ENCODE measurements at places on chromosomes 7 and 10.

DNA sequence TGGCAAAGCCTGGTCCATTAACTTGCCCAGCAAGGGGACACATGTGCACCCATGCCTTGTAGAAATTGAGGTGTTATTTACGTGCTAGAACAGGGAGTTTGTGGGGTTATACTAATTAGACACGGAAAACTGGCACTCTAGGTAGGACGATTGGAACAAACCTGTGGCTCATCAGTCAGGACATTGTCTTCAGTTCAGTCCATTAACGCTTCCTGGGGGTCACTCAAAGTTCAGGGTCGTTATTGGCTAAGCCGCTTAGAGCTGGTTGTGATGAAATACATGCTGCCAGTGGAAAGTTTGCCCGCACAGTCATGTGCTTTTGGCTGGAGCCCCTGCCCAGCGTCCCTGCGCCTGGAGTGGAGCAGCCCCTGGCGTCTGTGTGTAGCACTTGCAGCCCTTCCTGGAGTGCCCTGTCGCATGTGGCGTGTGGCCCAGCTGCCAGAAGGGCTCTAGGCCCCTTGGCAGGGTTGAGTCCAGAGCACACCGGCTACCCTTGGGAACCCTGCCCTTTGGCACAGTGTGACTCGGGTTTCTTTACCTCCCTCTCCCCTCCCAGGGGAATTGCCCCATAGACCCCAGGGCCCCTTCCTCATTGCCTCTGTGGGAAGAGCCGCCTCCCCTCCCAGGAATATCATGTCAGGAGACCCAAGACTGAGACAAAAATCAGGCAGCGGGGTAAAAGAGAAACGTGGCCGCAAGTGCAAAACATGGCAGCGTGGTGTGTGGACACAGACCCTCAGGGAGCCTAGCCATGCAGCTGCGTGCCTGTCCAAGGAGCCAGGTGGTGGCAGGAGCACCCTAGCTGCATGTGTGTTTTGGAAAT, 9.8 kb downstream of the ZNF775 start:
- peak; percentile 52 for DNase-seq

DNA sequence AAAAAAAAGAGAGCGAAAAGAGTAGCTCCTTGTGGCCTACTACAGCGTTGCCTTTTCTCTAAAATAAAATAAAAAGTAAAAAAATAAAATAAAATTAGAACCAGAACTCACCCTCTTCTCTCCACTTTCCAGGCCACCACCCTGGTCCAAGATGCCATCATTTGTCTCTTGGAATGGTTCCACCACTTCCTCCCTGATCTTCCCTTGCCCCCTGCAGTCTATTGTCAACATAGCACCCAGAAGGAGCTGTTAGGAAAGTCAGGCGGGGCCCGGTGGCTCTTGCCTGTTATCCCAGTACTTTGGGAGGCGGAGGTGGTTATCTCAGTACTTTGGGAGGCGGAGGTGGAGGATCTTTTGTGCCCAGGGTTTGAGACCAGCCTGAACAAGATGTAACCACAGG, 7.6 kb upstream of the GRID2IP start:
- no peak for DNase-seq

DNA sequence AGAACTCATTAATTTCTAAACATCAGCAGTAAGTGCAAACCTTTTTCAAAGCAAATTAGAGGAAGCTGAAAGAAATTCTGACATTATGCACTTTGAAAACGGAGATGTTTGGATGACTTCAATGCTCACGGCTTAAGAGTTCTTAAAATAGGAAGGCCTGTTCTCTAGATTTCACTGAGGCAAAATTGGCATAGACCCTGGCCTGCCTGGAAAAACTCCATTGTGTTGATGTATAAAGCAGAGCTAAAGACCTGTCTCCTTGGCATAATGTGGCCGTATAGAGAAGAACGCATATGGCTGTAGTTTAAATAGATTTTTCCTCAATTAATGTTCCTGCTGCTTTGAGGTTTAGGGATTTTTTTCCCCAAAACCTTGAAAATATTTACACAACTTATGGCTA, 24.5 kb upstream of the AGMO start:
- peak; percentile 69 for DNase-seq

DNA sequence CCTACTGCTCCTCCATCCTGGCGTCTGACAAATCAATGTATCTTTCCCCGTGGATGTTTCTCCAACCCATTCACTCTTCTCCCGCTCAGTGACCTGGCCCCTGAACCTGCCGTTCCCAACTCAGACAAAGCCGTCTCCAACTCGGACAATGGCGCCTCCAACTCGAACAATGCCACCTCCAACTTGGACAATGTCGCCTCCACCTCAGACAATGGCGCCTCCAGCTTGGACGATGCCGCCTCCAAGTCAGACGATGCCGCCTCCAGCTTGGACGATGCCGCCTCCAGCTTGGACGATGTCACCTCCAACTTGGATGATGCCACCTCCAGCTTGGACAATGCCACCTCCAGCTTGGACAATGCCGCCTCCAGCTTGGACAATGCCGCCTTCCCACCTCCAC, 608.6 kb downstream of the DNAJB6 start:
- DNase-seq, result no peak

- peak; percentile 76 for DNase-seq
Observed at GRCh38 chr7:30757342-30757692, 5.4 kb downstream of the INMT start.

GRCh38 chr7:135911099-135911498, 66.1 kb downstream of the MTPN start:
- peak; percentile 92 for DNase-seq

DNA sequence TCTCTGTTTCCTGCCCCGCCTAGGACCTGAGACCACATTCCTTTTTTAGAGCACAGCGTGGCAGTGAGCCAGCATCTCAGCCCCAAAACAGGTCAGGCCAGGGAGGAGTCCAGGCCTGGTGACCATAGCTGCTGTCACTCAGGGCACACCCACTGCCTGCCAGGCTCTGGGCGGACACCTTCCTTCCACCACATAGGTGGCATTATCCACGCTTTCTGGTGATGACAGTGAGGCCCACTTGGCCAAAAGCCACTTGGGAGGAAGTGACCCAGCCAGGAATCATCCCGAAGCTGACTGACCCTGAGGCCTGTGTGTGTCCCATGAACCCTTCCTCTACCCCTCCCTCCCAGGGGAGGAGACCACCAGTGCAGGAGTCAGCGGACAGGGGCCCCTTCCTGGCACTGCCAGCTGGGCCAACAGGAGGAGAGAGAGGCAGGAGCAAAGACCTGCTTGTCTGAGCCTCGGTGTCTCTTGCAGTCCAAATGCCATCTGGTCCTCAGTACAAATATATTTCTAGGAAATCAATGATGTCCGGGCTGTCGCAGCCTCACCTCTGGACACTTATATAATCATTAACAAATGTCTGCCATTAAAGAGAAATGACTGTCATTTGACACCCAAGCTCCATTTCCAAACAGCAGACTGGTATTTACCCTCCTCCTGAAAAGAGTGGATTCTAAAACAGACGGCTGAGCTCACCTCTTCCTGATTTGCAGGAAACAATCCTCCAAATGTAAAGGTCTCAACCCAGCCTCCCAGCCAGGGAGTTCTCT, 63.0 kb downstream of the ABRAXAS2 start:
- peak; percentile 21 for DNase-seq

DNA sequence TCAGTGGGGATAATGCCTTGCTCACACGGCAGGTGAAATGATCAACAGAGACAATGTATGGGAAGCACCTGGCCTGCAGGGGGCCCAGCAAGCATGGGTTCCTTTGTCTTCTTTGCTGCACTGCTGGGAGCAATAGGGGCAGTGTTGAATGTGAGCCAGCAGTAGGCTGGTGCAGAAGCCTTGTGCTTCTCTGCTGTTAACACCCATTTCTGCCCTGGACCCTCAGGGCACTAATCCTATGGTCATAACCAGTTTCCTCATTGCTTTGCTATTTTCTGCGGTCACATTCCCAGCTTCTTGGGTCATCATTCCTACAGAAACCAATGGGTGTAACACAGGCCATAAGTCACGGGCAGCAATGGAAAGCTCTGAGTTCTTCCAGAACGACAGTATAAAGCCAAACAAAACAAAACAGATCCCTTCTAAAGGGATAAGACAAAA, 10.9 kb upstream of the LGI1 start:
- DNase-seq, result peak; percentile 71

DNA sequence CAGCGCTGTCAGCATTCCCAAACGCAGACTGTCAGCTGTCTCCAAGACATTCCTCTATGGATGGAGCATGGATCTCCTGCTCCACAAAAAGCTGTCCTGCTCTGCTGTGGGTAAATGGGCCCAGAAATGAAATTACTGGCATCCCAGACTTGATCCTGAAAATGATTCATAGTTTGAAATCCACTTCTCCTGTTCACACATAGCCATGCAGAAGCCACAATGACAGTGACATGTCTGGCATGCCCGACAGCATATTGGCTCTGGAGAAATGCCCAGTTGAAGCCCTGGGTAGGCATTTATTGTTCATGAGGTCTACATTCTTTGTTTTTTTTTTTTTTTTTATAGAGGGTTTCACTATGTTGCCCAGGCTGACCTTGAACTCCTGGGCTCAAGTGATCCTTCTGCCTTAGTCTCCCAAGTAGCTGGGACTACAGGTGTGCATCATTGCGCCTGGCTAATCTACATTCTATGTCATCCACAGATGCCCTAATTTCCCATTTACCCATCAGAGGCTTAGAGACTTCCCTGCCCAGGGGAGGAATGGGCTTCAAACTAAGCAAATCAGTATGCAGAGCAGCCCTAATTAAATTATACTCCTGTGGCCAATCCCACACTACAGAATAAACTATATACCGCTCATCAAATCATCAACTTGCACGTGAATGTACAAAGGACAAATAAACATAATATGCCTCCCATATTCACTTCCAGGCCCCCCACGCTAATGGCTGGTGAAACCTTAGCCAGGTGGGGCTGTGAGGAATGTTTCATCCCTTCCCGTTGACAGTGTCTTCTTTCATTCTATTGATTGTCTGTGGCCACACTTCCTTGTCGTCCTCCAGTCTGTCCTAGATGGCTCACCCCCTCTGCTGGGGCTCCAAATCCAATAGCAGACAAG, 61.8 kb upstream of the EEPD1 start:
- DNase-seq, result no peak

Measured in muscle of back (tissue), 13 donors.